ENCODE measurements at places on chromosomes 11 and 22. TPM values are rescaled to one million over a fixed set of nuclear protein-coding genes. Genes with fewer than 3 reads are reported as not detected.

PLA2G3 gene
- total RNA-seq = not detected

- no peak for DNase-seq
Measured at GRCh38 chr11:93917673-93918072, 67.3 kb upstream of the VSTM5 start.

DNA sequence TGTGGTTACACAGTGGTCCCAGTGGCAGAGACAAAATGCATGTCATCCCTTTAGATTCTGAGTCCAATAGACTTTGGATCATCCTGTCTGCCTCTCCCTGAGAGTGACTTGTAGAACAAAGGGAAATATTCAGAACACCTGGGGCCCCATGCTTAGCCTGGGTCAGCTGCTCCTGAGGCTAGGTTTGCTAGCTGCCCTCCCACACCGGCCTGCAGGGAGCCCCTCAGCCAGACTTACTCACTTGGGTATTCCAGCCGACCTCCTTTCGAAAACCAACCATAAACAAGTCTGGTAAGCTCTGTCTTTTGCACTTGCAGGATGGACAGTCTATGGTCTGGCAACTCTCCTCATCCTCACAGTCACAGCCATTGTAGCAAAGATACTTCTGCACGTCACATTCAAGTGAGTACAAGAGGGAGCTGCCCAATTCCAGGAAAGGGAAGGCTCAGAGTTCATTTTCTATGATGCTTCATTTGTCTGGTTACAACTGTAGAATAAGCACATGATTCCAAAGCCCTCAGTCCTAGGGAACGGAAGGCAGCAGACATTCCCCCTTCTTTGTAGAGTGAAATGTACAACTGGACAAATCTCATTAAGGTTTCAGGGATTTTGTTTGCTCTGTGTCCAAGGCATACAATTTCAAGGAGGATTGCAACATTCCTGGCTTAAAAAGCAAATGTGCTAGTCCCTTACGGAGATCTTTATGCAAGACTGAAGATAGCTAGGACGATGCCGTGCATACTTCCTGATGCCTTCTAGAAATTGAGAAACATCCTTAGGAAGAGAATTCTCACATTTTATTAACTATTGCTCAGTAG is 65.5 kb upstream of the EMID1 start:
- DNase-seq = no peak

- DNase-seq = no peak
Measured at GRCh38 chr22:31613286-31613903, 48.6 kb downstream of the PISD start.

Measured in right lobe of liver (tissue), 6 donors.